DMS 273 treated with DMSO at 0.1 percent for 48 hours (cell line): ENCODE measurements at places on chromosomes 5 and 9.
A peak's percentile ranks its signal among the peaks of the same experiment; 100 is the strongest.

DNA sequence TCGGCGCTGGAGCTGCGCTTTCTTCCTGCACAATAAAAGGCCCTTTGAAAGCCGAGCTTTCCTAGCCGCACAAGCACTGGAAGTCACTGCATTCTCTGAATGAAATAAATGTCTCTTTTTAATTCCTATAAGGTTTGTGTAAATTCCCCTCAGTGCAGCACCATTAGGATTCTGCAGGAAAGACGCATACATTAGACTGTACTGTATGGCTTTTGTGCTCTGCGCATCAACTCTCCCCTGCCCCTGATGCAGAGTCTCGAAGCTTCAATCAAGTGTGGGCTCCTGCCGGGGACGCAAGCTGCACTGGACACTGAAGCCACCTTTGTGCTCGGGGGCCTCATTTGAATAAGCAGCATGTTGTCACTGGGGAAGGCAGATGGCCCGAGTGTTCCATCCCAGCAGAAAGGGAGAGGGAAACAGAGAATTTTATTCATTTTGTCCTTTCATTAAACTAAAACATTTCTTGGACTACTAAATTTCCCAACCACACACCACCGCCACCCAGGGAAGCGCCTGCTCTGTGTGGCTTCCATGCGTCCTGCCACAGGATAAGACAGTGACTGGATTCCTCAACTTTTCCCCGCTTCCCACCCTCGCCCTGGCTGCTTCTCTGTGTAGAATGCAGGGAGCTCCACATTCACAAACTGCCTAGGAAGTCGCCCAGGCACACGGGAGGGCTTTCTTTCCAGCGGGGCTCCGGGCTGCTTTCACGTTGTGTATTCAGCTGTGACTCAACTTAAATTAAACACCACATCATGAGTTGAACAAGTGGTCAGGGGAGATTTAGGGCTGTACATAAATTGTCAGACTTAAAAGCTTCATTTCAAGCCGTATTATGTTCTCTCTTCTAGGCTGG is 635.4 kb downstream of the IRX1 start:
- DNase-seq, result no peak

- DNase-seq, result no peak
Observed at GRCh38 chr9:114278881-114279570, 43.9 kb upstream of the ORM1 start.

GRCh38 chr5:122874179-122874875 is 28.9 kb downstream of the SNX24 start:
- DNase-seq, result no peak

DNA sequence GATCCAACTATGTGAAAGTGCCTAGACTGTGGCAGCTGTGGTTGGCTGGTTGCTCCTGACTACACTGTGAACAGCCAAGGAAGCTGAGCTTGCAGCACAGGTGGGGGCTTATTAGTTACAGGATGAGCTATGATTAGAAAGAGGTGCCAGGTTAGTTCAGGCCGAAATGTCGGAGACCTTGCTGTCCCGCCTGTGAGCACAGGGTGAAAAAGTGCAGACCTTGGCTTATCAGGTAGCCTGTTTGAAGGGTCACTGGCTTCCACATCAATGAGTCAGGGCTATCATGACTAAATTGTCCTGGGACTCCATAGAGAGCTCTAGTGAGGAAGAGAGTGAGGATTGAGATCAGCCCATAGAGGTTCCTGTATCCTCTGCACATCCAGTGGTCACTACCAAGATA is 114.3 kb upstream of the PLPPR1 start:
- no peak for DNase-seq

DNA sequence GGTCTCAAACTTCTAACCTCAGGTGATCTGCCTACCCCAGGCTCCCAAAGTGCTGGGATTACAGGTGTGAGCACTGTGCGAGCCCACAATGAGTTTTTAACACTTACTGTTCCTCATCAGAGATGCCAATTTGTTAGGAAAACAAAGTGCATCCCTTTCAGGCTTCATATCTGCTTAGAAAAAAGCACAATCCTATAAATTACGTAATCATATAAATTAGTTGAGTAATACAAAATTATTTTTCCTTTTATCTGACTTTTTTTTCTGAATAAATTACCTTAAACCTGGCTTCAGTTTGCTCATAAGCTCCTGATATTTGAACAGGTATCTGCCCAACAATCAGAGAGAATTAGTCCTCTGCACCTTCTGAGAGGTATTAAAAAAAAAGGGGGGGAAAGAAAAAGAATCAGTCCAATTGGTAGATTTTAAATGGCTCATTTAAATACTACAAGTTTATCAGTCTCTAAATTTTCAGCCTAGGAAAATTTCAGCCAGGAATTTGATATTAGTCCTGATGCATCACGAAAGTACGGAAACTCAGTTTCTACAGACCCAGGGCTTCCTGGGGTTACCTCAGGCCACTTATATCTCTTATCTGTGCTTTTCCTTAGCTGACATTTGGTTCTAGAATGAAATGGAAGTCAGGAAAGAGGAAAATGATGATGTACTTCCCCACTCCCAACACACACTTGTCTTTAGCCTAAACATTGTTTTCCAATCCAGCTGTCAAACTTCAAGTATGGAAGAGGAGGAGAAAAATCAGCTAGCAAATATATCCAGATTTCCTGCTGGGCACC is 26.8 kb downstream of the ITGA1 start:
- no peak for DNase-seq

GRCh38 chr5:91938441-91938840 is 555.3 kb upstream of the ARRDC3 start:
- DNase-seq, result no peak

- DNase-seq, result no peak
Observed at GRCh38 chr9:112175796-112176315, 759 bp upstream of the SUSD1 start.

- peak; percentile 28 for DNase-seq
Observed at GRCh38 chr9:15642369-15642962, 89.6 kb downstream of the CCDC171 start.

DNA sequence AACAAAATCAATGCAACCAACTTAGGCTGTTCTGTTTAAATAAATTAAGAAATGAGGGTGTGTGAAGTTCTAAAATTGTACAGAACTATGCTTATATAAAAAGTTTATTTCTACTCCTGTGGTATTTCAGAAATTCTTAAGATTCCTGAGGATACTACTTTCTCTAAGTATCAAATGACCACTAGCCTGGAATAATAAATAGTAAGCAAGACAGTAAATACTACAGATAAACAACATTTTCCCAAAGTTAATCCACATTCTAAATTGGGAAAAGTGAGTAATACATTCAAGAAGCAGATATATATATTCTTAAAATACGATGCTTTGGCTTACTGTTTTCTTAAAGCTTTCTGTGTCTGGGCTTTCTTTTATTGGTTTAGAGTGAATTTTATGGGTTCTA is 29.5 kb downstream of the CCNH start:
- DNase-seq, result no peak

DNA sequence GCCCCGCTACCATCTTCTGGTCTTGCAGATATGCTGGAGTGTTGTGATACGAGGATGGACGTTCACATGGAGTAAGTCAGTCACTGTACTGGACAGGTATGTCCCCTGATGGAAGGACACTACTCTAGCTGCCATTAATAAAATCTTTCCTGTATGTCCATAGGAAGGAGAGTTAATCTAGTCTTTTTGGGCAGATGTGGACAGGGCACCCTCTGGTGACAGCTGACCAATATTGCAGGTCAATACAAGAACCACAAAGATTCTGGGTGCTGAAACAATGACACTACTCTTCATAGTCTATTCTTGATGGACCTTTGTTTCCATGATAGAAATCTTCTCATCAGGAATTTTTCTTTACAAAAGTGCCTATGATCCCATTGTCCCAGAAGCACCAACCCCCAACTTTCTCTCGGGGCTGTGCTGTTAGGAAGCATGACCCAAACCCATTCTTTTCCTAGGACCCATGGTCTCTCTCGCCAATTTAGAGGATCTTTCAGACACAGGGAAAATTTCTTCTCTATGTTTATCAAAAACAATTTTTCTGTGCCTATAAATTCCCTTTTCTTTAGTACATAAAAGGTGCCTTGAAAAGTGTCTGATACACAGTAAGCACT is 376.9 kb downstream of the DTWD2 start:
- no peak for DNase-seq

GRCh38 chr5:61299261-61299681 is 32.8 kb upstream of the ZSWIM6 start:
- DNase-seq, result no peak

- no peak for DNase-seq
Observed at GRCh38 chr9:112366591-112366990, 13.3 kb upstream of the HSDL2 start.
